Fibroblast of upper back skin (primary cell): ENCODE measurements at places on chromosomes 5 and 9.

DNA sequence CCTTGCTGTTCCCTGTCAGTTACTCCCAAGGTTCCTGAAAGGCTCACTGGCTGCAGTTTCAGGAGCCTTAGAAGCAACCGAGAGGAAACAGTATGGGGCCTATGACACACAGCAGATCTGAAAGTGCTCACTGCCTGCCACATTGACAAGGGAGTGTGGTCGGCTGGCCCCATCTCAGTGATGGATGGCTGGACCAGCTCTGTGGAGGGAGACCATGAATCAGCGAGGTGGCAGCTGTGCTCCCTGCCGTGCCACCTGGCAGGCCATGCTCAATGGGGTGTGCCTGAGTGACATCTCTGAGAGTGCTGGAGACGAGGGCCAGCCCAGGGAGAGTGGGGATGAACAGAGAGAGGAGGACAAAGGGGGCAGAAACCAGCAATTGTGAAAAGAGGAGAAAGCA, 49.1 kb downstream of the DOCK2 start:
- DNase-seq = no peak

- DNase-seq = no peak
These were observed 49.0 kb upstream of the IFNK start for GRCh38 chr9:27475057-27475595.

DNA sequence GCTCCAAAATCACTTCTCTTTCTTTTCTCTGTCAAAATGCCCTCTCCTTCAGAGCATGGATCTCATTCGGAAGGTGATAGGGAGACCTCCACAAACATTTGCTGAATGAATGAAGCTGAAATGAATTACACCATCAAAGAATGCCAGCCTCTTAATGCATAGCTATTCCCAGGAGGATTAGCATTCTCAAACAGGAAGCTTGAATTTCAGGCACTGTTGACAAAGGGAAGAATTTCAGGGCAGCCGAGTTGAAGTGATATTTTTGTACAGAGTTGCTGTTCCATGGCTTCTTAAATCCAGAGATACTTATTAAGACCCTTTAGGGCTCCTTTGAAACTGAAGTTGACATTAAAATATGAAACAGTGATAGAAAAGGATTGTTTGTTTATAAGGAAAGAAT, 18.8 kb downstream of the HBEGF start:
- peak; percentile 65 for DNase-seq

DNA sequence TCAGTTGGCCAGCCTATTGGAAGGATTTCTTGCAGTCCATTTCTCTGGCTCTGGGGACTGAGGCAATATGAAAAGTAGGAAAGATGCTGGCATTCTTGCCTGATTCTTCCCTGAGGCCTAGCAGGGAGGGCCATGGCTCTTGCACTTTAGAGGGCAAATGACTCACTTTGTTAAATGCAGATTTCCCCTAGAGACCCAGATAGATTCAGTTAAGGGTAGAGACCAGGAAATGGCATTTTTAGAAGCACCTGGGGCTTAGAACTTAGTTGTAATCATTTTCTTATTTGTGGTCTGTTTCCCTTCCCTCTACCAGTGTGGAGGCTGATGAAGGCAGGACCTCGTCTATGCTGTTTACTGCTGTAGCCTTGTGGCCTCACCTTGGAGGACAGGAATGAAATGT, 112.8 kb upstream of the NR3C1 start:
- DNase-seq = peak; percentile 22

- peak; percentile 55 for DNase-seq
These were observed 241.4 kb downstream of the HINT1 start for GRCh38 chr5:130923543-130924124.

- DNase-seq = no peak
These were observed 3.7 kb upstream of the STXBP1 start for GRCh38 chr9:127608104-127608966.
